Caco-2 (cell line): ENCODE measurements at places on chromosomes 16 and 17. TPM values are rescaled to one million over a fixed set of nuclear protein-coding genes. Genes with fewer than 3 reads are reported as not detected.

The AANAT gene
- total RNA-seq = not detected in 2 replicates

The SMPD3 gene
- total RNA-seq = 2.4 and 2.8 TPM in 2 replicates

GRCh38 chr17:2075336-2076086 lies 20.6 kb downstream of the HIC1 start:
- DNase-seq = no peak

The TLK2 gene
- total RNA-seq = 60.4 and 68.8 TPM in 2 replicates

DNA sequence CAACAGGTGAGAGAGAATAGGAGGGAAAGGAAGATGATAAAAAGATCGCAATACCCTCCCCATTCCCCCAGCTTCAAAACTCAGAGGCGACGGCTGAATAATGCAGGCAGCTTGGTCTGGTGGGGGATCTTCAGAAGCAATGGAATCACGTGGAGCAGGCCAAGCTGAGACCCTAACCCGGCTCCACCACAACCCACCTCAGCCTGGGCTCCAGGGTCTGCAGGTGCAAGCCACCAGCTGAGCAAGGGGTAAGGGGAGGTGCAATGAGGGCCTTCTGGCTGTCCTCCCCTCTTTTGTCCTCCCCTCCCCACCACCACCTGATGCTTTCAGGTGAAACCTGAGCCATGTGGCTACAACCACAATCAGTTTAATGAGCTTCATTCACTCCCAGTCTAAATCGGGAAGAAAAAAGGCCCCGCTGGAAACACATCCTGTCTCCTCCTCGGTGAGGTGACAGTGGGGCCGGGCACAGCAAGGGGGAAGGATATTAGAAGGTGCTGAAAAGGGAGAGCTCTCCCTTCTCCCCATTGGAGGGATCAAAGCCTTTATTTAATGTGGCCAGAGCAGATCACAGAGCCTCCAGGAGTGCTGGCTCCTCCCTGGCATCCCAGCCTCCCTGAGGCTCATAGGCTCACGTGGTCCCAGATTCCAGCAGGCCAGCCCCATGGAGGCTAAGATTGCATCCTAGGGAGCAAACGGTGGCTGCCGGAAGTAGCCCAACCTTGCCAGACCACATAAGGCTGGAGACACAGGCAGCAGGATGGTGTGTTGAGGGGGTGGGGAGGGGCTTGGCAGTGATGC lies 261.0 kb downstream of the SOX9 start:
- DNase-seq = no peak

GRCh38 chr16:78768226-78768625 lies 668.8 kb downstream of the WWOX start:
- DNase-seq = no peak

DNA sequence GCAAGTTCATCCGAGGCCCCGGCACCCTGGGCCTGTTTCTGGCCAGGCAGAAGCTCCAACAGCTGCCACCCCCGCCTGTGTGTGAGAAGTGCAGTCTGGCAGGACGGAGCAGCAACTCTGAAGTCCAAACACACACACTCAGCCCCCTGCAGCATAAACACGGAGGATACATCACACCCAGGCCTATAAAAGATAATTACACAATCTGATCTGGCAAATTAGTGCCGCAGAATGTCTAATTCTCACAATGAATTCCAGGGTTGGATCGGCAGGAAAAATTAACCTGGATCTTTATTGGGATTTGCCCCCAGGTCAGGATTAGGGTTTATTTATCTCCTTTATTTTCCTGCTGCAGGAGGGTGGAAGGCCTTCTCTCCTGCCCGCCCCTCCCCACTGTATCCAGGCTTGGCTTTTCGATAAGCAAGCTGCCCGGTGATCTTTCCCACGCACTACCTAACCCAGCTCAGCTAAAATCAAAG lies 311.4 kb downstream of the SOX9 start:
- DNase-seq = no peak

DNA sequence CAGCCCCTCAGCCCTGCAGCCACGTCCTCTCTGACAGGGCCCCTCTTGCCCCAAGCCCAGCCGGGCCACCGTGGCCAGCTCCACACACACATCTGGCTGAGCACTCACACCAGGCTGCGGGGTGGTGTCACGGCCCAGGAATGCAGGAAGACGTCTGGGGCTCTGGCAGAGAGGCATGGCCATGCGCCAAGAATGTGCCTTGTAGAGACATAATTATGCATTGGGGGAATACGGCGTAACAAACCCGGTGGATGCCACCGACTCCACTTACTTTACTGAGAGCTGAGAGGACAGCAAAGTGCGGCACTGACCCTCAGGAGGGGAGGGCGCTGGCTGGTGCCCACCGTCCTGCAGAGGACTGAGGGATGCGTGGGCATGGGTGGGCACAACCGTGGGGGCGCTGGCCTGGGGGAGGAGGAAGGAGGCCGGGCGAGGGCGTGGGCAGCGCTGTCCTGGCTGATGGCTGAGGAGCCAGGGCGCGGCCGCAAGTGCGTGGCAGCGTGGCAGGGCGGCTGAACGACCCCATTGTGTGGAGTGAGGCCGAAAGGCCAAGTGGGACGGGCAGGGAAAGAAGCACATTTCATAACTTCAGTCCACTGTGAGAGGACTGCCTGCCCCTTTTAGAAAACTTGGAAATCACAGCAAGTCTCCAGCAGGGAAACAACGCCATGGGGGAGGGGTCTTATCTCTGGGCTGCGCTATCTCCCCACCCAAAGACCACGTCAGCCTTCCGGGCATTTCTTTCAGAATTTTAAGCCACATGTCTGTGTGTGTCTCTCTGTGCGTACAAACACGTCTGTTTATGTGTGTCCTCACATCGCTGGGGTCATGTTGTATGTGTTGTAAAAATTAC lies 30.6 kb downstream of the METRNL start:
- no peak for DNase-seq

DNA sequence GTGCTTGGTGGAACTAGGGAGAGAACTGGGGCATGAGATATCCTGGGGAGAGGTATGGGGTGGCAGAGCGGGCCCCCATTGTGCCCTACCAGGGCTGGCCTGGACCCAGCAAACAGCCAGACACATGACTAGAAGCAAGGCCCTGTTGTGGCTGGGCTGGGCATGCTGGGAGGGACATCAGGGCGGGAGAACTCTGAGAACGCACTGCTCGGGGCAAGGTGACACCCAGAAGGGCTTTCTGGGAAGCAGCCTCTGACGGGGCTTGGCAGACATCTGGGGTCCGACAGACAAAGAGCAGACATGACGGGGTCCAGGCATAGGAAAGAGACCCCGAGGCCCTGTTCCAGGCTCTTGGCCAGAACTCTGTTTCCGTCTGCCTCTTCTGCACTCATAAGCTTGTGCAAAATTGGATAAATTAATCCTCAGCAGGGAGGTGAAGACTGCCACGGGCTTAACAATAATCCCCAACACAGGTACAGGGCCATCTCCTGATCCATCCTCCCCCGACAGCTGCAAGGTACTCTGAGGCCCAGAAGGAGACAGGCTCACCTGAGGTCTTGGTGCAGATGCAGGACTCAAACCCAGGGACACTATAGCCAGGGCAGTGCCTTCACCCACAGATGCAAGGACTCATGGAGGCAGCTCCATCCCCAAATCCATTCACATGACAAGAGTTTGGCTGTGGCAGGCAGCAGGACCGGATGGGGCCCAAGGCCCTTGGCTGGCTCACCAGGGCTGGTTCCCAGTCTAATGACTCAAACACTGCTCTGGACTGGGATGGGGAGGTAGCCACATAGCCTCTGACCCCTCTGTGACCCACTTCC lies 5.4 kb downstream of the SREBF1 start:
- DNase-seq = no peak

GRCh38 chr17:40073454-40074174 lies 10.8 kb downstream of the THRA start:
- no peak for DNase-seq

DNA sequence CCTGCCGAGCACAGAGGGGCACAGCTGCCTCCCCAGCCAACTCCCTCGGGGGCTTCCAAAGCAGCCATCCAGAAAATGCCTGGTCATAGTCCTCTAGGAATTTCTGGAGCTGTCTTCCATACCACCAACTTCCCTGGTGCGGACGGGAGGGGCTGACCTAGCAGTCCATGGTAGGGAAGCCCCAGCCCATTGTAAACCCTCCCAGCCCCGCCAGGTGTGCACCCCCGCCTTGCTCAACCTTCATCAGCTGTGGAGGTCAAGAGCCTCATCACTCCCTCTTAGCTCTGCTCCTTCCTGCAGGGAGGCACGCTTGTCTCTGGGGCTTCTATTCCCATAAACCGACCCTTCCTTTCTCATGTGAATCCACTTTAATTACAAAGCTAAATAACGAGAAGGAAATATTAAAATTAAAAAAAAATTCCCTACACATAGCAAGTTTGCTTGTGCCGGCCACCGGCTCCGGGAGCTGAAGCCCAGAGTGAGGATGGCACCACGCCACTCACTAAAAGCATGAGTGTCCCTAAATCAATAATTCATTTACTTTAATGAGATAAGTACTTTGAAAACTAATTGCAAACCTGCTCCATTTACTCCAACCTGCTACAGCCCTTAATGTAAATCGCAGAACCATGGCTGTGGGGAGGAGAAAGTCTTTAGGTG lies 181.4 kb downstream of the ENGASE start:
- no peak for DNase-seq

DNA sequence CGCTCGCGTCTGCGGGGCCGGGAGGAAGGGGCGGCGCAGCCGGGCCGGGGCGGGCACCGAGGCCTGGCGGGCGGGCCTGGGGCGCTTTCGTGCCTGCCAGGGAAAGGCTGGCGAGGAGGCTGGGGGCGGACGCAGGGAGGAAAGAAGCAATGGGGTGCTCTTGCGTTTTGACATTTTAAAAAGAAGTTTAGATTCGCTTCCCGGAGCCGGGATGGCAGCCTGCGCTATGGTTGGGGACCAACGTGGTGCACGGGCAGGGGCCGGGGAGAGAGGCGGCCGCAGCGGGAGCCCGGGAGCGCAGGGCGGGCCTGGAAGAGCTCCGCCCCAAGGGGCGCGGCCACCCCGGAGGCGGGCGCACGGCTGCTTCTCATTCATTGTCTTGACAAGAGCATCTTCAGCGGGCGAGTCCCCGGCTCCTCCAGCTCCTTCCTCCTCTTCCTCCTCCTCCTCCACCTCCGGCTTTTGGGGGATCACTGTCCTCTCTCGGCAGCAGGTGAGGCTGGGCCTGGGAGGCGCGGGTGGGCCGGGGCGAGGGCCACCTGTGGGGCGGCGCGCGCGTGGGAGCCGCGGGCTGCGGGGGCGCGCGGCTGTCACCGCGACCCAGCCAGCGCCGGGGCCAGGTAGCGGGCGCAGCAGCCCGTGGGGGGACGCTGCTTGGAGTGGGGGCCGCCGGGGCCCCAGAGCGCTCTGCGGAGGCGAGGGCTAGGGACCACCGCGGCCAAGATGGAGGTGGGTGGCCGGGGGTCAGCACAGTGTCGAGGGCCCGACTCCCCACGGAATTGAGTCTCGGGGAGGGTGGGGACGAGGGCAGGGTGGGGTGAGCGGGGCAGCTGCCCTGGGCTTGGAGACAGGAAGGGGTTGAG lies at the start of gene CORO1A:
Gene CORO1A (plus strand): TSS at position 370 of the 863 bp plus-strand sequence. CDS start 1,608 bp downstream, outside the sequence.
- DNase-seq = peak; percentile 64

The DPEP1 gene
- total RNA-seq = 7.8 and 8.1 TPM in 2 replicates

DNA sequence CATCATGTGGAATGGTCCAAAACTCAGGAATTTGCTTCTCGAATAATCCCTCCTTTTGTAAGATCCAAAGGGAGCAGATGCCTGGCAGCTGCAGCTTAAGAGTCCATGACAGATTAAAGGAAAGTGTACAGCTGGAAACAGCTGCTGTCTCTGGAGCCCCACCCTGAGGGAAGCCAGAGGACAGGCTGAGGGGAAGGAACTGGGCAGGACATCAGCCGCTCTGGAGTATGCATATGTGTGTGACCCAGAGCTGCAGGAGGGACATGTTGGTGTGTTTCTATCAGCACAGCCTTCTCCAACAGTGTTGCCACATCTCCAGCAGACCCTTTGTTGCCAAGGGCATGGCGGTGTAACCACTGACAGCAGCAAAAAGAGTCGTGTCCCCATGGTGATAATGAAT lies 46.2 kb downstream of the CYB561 start:
- DNase-seq = no peak

The TLCD2 gene
- total RNA-seq = 10.1 and 12.0 TPM in 2 replicates
